Germinal center (tissue), 1 donor: ENCODE measurements at places on chromosomes 5 and 9.

DNA sequence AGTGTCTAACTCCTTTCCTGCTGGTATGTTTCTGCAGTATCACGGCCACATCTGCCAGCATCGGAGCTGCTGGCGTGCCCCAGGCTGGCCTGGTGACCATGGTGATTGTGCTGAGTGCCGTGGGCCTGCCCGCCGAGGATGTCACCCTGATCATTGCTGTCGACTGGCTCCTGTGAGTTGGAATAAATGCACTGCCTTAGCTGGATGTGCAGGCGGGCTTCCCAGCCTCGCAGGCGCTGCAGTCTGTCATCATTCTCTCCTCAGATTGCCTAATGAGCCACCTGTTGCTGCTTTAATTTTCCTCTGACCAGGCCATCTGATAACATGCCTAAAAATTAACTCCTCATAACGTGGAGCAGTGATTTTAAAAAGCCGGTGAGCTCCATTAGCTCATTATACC, 79.1 kb upstream of the PLPP6 start:
- no peak for DNase-seq

DNA sequence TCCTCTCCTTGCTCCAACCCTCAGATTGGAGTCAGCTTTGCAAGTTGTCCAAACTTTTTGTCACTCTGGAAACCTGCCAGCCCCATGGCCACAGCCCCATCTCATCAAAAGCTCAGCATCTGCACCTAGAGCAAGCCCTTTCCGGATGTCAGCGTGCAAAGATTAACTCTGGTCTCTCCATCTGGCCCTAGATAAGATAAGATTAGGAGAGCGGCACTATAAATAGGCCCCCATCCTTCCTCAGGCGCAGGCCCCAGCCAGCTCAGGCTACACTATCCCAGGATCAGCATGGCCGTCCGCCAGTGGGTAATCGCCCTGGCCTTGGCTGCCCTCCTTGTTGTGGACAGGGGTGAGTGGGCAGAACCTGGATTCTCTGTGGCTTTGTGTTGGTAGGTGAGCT, at the start of gene SPINK4:
Gene SPINK4 (plus strand): TSS at position 247 of the 400 bp plus-strand sequence. CDS start 42 bp downstream, at position 289.
- DNase-seq = no peak

GRCh38 chr9:32177396-32177795, 207.0 kb upstream of the ACO1 start:
- no peak for DNase-seq

DNA sequence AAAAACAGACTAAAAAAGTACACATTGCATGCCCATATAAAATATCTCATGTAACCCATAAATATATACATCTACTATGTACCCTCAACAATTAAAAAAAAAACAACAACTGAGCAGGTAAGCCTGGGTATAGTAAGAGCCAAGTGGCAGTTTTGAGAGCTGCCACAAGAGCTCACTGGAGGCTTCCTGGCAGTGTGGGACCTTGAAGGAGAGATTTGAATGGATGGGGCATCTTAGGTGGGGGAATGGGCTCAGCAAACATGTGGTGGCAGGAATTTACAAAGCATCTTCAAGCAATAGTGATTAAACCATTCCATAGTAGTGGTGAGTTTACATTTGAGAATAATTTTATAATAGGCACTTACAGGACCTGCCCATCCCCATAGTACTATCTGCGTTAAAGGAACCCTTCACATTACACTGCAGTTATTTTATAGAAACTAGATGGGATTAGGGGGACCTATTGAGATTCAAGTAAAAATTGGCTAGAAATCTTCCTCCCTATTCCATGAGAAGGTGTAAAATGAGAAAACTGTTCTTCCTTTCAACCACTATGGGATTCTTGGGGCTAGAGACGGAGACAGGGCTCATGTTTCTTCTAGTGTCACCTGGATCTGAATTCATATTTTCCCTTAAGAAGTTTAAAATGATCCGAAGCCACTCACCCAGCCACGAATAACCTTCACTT, 6.9 kb downstream of the MEGF10 start:
- no peak for DNase-seq

DNA sequence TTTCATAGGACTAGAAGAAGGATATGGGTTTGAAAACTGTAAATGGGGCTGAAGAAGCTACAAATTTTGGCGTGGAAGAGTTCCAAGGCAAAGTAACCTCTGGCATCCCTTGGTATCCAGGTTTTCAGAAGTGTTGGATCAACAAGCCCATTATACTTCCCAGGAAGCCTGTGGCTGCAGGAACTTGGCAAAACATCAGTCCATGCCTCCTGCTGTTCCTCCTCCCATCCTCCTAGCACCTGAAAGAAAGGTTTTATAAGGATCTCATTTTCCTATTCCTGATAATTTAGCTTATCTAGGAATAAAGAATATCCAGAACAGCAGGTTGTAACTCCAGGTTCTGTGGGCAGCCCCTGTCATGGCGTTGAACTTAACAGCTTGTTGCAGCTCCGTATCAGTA, 72.5 kb upstream of the LPAR1 start:
- no peak for DNase-seq

DNA sequence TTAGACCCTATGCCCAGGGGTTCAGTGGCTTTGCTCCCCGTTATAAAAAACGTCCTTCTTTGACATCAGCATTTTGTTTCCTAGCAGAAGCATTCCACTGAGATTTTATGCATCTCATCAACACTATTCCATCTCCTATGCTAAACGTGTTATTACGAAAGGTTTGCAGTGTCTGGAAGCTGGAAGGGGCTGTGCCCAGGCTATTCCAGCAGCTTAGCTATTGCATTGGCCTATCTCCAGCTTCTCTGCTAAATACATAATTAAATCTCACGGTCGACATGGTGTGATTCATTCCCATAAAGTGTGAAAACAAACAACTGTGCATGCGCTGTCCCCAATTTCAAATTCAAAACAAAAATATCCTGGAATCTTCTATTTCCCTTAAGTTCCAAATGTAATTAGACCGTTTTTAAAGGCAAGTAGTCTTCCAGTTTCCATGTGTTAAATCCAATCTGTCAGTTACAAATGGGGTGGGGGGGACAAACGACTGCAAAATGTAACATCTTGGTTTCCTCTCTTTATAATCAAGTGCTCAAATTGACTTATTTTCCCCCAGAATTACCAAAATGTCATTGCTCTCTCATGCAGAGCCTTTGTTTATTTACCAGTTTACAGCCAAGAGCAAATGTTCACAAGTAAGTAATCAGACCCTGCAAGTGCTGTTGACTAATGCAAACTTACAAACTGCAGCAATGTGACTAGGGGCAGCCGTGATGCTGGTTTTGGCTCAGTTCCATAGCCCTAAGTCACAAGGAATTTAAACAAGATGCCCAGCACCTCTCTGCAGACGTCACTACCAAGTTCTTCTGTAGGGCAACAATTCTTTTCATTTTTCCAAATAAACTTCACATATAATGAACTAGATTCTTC, 212.3 kb upstream of the RORB start:
- no peak for DNase-seq

DNA sequence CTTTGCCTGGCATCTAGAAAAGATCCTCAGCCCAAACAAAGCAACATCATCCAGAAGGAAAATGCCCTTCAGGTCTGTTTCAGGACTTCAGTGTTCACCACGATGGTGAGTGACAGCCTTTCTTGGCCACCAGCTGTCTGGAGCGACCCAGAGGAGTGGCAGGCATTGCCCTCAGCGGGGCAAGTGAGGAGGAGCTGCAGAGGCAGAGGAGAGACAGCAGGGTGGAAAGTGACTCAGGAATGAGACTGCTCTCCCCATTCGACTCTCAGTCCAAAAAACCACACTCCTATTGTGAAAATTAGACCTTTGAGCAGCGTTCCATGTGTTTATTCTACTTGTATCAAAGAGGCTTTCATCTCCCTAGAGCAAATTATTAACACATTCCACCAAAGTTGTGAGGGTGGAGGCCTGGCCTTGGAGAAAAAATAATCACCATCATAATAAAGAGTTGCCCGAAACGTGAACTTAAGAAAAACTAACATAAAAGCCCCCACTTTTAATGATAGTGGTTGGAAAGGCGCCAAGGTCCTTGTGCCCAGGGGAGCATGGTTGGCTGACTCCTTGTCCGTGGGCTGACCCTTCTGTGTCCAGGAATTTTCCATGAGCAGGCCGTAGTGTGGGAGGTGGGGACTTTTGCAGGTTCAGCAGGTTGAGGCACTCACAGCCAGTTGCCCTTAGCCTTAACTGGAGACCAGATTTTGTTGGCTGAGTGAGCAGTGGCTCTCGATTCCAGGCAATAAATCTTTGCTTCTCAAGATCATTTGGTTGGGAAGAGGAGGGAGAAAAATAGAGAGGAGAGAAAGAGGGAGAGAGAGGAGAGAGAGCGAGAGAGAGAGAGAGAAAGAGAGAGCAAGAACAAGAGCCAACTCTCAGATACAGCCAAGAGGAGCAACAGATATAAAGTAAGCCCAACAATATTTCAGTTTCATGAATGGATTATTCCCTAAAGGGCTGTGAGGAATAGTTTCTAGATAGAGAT, 125.9 kb upstream of the ANKRD55 start:
- DNase-seq = no peak

DNA sequence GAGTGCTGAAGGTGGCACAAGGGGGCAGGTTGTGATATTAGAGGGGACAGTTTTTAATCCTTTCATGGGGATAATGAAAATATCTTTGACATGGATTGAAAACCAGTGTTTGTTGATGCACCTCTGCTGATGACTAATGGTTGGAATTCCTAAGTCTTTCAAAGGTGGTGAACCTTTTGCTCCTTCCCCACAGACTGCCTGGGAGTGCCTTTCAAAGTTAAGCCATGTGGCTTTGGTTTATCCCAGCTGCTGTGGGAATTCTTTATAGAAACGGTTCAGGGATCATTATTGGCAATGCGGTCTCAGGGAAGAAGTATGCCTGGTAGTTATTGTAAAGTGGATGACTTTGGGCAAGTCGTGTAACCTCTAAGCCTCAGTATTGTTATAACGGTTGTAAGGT, 45.7 kb downstream of the PIP5K1B start:
- DNase-seq = no peak

GRCh38 chr9:5909976-5910375, 19.3 kb downstream of the MLANA start:
- no peak for DNase-seq

- no peak for DNase-seq
These were observed 34.0 kb downstream of the NDUFAF2 start for GRCh38 chr5:60978968-60979367.

DNA sequence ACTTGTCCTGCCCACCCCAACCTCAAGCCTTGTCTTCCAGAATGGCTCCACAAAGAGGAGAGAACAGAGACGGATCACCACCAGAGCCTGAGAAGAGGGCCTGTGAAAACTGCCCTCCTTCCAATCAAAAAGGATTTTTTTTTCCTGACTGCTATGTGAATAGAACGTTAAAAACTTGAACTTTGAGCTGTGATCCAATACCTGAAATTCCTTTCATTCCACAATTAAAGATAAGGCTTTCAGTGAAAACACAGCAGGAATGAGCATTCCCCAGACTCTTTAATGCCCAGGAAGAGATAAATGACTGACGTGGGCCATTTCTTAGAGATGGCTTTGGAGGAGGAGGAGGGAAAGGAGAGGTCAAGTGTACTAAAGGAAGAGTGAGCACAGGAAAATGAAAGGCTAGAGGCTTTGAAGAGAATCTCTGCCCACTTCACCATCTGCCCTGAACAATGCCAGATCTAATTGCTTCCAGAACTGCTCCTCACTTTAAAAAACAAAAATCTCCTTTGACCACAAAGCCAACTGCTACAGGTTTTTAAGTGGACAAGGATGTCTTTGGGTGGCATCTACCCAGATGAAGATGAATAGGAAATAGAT, 177.9 kb upstream of the MAP3K1 start:
- no peak for DNase-seq

- no peak for DNase-seq
These were observed 153.9 kb upstream of the IER5L start for GRCh38 chr9:129331772-129332500.

DNA sequence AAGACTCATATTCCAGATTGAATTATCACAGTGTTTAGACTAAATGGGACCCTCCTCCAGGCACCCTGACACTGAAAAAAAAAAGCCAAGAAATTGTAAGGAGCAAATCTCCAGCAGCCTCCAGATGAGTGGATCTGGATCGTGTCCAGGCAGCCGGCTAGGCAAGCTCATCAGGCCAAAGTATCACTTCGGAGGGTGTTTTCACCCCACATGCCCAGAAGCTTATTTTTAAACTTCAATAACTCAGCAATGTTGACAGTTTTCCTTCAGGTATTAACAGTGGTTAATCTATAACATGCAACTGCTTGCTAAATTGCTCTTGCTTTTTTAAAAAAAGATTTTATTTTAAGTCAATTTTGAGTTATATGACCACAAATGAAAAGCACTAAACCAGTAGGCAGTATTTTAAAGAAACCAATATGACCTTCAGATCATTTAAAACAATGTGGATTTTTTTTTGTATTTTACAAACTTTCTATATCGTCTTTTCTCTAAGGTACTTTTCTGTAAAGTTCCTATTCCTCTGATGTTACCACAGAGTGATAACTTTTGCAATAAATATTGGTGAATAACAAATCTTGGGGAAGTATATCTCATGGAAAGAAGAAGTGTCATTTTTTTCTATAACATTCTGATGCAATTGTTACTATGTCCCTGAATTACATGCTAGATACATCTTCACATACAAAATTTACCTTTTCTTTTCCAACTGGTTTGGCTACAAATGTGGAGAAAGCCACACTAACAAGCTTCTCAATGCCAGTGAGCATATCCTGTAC, 30.7 kb downstream of the ACOT12 start:
- DNase-seq = no peak

DNA sequence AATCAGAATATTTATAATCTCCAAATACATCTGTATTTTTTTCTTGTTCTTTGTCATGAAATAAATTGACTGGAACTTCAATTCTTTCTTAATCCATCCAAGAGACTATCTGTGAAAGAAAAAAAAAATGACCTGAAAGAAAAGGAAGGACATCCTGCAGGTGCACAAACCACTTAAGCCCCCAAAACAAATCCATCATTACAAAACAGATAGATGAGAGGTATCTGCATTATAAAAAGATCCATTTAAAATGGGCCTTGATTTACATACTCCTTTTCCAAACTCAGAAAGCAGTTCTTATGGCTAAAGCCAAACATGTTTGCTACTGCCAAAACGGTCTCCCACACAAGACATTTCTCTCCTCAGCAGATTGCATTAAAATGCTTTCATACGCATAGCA, 85.5 kb downstream of the ELAVL2 start:
- DNase-seq = no peak

DNA sequence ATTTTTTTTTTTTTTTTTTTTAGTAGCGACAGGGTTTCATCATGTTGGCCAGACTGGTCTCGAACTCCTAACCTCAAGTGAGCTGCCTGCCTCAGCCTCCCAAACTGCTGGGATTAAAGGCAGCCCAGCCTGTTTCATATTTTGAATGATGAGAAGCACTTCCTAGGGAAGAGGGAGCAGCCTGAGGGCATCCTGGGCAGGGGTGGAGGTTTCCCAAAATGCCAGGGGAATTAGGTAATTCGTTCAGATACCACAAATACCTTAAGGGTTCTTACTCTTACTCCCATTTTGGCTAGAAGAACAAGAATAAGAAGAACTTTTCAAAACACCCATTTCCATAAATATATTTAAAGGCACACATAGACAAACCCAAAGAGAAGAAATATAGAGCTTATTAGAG, 29.5 kb upstream of the RAPGEF1 start:
- no peak for DNase-seq

- peak; percentile 17 for DNase-seq
These were observed 16.8 kb upstream of the ACTBL2 start for GRCh38 chr5:57499262-57500050.
